Naive thymus-derived CD4-positive, alpha-beta T cell (primary cell): ENCODE measurements at places on chromosomes 4 and X.

GRCh38 chr4:85658766-85659439, 184.0 kb downstream of the ARHGAP24 start:
- no peak for DNase-seq

- DNase-seq, result no peak
These were observed 3.5 kb downstream of the ZAR1 start for GRCh38 chr4:48493452-48494100.

DNA sequence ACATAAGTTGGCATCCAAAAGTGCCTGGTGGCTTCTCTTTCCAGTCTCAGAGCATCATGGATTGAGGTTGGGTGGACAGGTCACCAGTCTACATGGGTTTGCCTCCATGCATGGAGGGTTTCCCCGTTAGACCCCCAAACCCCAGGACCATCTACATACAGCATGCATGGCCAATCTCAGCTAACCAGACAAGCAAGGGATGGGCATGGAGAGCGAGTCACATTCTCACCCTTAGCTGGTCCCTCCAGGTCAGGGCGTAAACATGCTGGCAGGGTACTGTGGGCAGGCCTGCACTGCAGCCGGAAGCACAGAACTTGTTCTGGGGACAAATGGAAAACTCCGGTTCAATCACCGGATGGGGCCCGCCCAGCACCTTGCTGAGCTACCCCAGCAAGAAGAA, 37.3 kb downstream of the HCCS start:
- DNase-seq, result no peak

DNA sequence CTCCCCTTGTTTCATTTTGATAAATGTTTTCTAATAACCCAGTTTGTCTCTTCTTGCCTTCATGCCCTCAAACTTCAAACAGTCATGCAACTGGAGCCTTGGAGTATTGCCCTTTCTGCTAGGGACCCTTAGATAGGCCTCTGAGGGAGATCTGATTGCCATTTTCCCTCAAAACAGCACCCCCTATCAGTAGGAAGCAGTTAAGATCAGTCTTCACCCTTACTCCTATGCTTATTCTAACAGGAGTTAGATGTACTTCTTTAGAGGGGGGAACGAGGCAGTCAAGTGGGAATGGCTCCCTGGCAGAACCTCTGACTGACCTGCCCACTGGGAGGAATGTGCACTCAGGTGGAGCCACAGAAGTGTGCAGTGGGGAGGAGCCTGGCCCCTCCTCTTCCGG, 74.1 kb downstream of the FAM47A start:
- DNase-seq, result no peak

- no peak for DNase-seq
These were observed 117.0 kb downstream of the RNF150 start for GRCh38 chr4:141016117-141016798.
